Activated CD4-positive, alpha-beta T cell treated with anti-CD3 and anti-CD28 coated beads, Interleukin-2, amount 10 ng/mL, durations not matched to agents 7 days and 5 days (primary cell): ENCODE measurements at places on chromosomes 1 and 21. TPM values are rescaled to one million over a fixed set of nuclear protein-coding genes. Genes with fewer than 3 reads are reported as not detected.

DNA sequence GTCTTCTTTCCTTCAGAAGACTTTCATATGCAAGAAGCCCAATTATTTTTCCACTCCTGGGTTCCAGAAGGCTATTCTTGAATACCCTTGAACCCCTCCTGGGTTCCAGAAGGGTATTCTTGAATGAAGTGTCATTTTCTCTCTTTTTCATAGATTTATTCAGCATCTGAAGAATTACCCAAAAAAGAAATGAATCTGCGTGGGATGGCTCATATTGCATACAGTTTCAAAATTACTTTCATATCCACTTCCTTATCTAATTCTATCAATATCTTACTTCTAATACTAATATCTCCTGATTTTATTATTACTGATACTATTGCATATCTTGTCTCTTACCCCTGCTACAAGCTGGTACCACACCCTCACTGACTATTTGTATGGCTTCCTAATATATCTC lies 22.6 kb upstream of the RABGAP1L start:
- DNase-seq, result no peak

DNA sequence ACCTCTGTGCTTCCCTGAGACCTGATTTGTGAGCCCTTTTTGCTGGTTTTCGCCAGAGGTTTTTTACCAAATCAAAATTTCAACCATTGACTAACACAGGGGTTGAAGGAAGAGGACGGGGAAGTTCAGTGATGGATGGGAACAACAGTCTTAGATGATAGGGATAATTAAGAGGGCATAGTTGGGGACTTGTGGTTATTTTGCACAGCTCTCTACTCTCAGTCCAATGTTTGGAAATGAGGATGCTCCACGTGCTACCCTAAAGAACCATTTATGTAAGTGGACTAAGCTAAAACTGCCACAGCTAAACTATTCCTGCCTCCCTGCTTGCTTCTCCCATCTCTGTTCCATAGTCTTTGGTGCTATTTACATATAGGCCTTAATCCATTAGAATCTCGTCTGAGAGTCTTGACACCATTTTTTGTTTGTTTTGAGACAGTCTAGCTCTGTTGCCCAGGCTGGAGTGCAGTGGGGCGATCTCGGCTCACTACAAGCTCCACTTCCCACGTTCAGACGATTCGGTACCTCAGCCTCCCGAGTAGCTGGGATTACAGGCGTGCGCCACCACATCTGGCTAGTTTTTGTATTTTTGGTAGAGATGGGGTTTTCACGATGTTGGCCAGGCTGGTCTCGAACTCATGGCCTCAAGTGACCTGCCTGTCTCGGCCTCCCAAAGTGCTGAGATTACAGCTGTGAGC lies 684 bp upstream of the MCL1 start:
- no peak for DNase-seq

- DNase-seq, result no peak
Observed at GRCh38 chr21:45821315-45821962, 160.1 kb upstream of the COL6A1 start.

GRCh38 chr21:42336054-42336453 lies 14.7 kb downstream of the TFF2 start:
- no peak for DNase-seq

DNA sequence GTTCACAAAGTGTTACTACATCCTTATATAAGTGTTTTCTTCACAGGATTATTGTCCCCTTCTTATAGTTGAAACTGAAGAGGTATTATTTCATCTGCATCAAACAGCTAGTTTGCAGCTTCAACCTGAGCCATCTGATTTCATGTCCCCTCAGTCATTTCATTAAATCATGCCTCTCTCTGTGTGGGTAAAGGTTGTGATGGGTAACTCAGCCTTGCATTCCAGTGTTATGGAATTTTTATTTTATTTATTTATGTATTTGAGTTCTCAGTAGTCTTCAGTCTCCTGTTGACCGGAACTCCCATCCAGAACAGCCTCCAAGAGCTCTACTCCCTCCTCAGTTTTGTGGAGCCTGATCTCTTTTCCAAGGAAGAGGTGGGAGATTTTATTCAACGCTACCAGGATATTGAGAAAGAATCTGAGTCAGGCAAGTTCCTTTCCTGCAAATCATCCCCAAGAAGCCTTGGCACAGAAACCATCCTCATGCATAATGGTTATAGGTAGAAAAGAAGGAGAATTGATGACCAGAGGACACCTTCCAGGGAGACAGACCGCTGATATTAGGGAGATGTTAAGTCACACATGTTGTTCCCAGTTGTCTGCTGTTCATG lies 21.8 kb downstream of the CHD1L start:
- DNase-seq, result no peak

- no peak for DNase-seq
Observed at GRCh38 chr1:192311281-192311680, 5.5 kb upstream of the RGS21 start.

DNA sequence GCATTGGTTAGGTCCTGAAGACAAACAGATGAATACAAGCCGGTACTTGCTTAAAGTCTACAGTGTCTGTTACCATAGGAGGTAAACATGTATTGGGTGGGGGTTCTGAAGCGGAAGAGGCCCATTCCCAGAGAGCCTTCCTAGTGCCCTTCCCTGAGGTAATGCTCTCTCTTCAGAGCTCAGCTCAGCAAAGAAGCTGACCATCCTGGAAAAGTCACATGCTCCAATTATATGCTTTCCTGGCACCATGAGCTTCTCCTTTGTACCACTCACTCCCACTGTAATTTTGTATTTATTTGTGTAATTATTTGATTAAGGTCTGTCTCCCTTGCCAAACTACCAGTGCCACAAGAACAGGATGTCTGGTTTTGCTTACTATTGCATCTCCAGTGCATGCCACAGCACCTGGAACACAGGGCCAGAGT lies 42.0 kb downstream of the RAB3B start:
- DNase-seq, result no peak

The KCNK1 gene
- total RNA-seq, result 0.77 TPM

The DISC1 gene
- total RNA-seq, result 13.3 TPM

DNA sequence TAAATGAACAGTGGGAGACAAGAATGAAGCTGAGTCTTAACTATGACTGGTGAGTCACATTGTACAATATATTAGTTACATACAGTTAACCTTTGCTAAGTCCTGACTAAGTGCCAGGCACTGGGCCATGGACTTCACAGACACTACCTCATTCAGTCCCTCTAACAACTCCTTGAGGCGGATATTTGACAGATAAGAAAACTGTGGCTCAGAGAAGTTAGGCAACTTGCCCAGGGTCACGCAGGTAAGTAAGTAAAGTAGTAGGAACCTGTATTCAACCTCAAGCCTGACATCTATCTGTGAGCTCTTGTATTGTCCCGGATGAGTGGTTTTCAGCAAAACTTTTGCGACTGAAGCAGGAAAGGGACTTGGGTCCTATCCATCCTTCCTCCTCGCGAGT lies 62.1 kb downstream of the GNG12 start:
- no peak for DNase-seq

- peak; percentile 77 for DNase-seq
Observed at GRCh38 chr1:9239622-9240401, 5.2 kb downstream of the H6PD start.

The KCNC4 gene
- total RNA-seq, result 7.1 TPM

GRCh38 chr1:168273575-168273974 lies 7.1 kb upstream of the TBX19 start:
- no peak for DNase-seq

DNA sequence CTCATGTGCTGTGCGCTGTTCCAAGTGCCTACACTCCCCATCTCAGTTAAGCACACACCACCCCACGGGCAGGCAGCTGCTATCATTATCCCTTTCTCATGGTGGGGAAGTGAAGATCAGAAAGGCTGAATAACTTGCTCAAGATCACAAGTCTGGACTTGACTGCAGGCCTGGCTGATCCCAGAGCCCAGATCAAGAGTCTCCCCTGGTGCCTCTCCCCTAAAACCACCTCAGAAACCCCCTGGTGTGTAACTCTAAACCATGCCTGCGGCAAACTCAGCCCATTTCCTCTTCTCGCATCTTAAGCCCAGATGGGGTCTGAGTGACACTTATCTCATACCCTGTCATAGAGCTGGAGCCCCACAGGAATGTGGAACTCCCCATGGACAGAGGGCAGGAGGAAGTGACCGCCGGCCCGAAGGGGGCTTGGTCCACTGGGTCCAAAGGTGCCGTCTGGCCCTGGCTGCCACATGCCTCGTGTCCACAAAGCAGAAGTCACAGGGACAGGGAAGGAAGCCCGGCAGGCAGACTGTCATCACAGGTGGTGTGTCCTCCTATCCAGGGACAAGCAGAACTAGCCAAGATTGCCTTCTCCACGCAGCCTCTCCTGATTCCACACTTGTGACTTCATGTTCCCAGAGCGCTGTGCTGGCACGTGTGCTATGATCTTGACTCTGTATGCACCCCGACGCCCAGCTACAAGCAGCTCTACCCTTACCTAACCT lies 92.1 kb downstream of the SYF2 start:
- DNase-seq, result no peak

DNA sequence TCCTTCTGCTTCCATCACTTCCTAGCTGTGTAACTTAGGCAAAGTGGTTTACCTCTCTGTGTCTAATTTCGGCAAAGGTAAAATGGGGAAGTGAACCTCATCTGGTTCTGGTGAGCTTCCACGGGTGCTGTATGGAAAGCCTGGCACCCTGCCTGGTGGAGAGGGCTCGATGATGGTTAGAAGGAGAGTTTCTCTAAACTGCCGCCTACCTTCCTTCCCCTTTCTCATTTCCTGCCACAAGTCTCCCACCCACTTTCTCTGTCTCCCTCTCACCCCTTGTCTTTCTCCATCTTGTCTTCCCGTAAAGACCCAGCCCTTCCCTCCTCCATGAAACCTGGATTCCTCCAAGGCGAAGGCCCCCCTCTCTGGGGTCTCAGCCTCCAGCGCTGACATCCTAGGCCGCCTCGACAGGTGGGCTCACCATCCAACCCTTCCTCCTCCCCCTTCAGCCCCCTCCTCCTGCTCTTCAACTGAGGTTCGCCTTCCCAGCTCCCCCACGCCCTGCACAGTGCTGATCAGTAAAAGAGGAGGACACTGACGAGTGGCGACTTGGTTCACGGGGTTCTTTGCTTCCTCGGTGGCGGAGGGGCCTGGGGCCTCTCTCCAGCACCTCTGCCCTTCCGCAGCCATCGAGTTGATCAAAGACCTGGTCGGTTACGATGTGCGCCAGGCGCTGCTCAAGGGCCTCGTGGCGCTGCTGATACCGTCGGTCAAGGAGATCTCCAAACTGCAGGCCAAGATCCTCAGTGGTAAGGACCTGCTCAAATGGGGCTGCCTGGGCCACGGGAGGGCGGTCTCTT lies 7.3 kb downstream of the RNU5D-1 start:
- DNase-seq, result peak; percentile 39
